RWPE2 (cell line): ENCODE measurements at places on chromosomes 1 and 21.

DNA sequence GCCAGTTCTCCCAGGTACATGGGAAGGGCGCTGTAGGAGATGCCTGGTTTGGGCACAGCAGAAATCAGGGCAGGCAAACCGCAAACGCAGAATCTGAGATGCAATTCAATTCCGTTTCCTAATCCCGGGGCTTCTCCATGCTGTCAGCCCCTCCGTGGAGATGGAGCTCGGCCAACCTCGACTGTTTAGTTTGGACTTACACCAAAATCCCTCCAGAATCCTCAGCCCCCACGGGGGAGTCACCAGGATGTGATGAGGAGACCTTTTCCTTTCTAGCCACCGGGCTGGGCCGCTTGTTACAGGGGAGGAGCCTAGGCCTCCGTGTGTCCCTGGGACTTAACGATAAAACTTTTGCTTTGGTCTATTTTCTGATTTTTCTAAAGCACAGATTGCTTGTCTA is 7.9 kb downstream of the SLC2A7 start:
- no peak for DNase-seq

DNA sequence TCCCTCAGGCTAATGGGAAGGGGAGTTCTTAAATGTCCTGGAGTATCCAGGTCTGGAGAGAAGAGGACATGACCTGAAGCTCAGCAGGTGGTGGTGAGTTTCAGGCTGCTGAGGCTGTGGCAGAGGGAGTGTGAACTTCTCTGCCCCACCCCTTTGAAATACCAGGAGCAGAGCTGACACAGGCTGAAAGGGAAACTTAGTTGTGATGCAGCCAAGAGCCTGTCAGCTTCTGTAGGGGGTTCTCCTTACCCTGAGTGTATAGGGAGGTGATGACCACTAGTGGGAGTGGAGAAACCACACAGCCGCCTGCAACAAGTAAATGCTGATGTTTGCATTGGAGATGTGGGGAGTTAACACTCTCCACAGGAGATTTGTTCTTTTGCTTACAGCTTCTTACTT is 152.3 kb downstream of the FCRL5 start:
- DNase-seq = no peak

DNA sequence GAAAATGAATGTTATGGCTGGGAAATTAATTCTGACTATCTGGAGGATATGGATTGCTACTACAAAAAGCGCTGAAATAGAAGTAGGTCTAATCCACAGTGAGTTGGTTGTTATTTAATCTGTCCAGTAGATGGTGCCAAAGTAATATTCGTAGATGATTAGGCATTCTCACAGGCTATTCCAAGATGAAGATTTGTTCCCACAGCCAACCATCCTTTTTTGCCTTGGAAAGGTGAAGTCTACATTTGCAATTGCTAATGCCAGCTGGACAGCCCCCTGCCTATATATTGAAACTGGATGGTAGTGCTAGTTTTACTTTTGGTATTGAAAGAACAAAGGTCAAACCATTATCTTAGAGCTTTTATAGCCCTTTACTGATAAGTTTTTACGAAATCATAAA is 43.8 kb downstream of the RBM11 start:
- DNase-seq = no peak

DNA sequence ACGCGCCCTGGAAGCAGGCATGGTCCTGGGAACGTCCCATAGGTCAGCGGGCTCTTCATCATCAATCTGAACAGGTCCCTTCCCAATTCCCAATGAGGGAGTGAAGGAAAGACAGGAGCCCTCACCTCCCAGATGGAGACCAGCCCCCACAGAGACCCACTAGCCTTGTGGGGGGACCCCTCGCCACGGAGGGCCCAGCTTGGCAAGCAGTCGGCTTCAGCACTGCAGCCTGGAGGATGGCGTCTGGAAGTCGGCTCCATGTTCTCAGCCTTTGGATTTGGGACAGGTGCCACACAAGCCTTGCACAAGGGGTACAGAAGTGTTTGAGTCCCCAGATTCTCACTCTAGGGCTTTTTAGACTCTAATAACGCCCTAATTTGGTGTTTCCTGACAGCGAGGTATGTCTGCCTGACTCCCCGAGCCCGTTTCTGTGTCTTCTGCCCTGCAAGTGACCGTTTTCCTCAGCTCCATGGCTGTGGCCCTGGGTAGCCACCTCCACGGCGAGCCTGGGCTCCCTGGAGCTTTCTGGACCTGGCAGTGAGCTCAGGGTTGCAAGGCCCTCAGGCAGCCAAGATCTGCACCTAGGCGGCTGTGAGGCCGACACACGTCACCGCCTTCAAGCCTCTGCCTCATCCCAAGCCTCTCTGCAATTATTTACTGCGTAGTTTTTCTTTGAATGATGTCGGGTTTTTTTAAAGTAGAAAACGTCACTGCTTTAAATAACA is 25.0 kb upstream of the SUMO3 start:
- DNase-seq = no peak

DNA sequence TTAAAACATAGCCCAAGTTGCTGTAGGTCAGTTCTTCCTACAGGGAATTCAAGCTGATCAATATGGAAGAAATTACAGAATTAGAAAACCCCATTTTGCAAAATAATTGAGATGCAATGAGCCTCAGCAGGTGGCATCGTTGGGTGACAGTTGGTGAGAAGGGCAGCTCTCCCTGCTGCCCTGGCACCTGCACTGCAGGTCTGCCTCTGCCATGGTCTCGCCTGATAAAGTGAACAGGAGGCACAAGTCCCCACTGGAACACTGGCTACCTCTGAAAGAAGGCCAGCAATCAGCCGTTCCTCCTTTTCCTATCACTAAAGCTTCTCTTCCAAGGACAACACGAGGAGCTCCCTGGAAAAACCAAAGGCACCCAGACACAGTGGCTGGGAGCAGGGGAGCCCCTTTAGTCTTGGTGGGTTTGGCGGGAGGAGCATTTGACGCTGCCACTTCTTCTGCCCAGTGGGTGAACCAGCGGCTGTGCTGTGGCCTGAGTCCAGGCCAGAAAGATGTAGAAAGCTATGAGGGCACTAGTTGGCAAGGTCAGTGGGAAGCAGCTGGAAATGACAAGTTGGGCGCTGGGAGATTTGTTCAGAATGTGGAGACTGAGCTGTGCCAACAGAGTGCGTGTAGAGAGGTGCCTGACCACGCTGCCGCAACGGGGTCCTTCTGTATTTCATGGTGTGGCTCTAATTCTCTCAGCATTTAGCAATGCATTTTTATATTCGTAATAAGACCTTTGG is 93.1 kb downstream of the RIPK4 start:
- no peak for DNase-seq

DNA sequence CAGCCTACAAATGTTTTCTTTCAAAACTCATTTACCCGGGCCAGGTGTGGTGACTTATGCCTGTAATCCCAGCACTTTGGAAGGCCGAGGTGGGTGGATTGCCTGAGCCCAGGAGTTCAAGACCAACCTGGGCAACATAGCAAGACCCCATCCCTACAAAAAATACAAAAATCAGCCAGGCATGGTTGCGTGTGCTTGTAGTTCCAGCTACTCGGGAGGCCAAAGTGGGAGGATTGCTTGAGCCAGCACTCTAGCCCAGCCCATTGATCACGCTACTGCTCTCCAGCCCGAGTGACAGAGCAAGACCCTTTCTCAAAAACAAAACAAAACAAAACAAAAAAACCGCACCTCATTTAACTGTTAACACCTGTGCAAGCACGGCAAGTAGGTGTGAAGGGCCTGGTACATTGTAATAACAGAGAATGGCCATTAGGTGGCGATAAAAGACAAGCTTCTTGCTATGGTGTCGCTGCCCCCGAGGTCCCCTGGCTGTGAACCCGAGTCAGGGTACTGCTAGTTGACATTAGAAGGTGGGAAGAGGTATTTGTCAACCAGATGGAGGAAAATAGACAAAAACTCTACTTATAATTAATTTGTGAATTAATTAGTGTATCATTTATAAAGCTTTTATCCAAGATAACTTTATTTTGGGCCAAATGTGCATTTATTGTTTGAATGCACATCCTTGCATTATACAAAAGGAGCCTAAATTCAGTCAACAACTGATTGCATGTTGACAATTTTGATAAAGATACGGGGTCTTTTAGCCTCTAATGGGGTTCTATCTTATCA is 66.5 kb downstream of the SH3BGR start:
- DNase-seq = no peak

GRCh38 chr1:183137782-183138181 is 48.3 kb upstream of the LAMC2 start:
- no peak for DNase-seq

DNA sequence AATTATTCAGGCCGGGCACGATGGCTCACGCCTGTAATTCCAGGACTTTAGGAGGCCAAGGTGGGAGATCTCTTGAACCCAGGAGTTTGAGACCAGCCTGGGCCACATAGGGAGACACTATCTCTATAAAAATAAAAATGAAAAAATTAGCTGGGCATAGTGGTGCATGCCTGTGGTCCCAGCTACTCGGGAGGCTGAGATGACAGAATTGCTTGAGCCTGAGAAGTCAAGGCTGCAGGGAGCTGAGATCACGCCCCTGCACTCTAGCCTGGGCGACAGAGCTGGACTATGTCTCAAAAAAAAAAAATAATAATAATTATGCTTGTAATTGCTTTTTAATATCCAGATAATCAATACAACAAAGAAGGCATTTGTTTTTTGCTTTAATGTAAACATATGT is 91.3 kb downstream of the RIPK4 start:
- no peak for DNase-seq

- DNase-seq = no peak
These were observed 1.9 kb downstream of the PLEKHA6 start for GRCh38 chr1:204357551-204358490.

DNA sequence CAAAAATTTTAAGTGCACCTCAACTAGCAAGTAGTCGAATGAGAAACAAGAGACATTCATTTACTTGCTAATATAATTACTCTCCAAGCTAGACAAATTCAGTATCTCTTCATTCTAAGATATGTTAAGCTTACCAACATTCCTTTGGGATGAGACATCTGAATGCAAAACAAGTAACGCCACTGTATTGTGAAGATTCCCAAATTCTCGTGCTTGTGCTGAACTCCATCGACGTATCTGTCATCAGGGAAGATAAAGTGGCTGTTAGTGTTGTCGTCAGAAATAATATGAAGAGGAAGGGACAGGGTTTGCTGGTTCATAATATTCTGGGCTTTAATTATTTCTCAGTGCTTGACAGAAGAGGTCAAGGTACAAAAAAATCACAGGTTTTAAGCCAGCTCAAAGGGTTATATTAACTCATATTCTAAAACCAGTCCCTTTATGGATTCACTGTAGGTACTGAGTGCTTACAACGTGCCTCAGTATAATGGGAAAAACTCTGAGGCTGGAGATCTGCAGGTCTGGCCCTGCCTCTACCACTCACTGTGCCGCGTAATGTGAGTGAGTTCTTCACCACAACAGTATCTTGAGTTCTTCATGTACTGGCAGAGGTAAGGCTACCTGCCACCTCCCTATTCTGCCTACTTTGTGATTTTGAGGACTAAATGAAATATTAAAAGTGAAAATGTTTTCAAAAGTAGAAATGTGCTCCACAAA is 42.0 kb downstream of the PCSK9 start:
- no peak for DNase-seq

DNA sequence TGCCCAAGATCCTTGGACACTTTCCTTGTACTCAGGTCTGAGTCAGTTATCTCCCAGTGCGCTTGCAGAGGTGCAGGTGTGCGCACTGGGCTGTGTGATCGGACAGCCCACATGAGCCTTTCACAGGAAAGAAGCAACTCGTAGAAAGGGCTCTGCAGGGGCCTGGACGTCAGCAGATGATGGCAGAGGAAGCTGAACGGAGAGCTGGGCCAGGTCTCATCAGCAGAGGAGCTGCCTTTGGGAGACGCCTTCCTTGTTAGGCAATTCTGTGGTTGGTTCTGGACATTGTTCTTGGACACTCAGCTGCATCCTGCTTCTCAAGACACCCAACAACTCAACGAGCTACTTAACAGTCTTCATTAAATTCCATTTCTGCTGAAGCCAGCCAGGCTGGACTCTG is 7.5 kb upstream of the PROK1 start:
- DNase-seq = no peak

GRCh38 chr21:36388835-36389234 is 3.6 kb downstream of the CHAF1B start:
- DNase-seq = no peak

DNA sequence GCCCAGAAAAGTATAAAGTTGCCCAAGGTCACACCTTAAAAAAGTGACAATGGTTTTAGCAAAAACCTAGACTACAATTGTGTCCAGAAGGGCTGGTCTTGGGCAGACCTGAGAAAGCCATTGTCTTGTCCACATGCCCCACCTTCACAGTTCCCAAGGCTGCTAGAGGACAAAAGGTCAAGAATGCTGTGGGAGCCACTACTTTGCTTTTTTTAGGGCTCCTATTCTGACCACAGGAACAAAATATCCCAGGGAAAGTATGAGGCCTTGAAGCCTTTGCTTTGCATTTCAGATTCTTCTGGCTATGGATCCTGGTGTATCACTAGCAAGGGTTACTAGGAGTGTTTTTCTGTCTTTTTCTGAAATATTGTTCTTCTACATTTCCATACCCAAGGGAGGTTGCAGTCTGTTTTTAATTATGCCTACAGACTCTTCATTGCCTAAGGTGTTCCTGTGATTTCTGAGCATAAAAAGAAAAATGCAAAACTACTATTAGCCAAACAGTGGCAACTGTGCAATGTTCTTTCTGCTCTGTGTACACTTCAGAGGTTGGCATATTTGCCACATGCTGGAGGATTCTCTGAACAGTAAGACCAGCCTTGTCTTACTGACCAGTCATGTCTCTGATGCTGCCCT is 10.7 kb downstream of the C1orf162 start:
- no peak for DNase-seq

DNA sequence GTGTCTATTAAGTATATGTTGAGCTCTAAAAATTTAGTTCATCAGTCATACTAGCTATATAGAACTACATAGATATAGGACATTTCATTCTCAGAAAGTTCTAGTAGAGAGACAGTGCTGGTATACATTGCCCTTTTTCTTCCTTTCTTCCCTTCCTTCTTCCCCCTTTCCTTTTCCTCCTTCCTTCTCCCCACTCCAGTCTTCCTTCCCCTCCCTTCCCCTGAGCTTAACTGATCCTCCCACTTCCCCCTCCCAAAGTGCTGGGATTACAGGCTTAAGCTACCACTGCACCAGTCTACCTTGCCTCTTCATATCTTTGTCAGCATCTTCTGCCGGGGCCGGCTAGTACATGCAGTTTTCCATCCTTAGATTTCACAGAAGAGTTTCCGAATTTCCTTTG is 12.1 kb downstream of the THRAP3 start:
- DNase-seq = no peak

DNA sequence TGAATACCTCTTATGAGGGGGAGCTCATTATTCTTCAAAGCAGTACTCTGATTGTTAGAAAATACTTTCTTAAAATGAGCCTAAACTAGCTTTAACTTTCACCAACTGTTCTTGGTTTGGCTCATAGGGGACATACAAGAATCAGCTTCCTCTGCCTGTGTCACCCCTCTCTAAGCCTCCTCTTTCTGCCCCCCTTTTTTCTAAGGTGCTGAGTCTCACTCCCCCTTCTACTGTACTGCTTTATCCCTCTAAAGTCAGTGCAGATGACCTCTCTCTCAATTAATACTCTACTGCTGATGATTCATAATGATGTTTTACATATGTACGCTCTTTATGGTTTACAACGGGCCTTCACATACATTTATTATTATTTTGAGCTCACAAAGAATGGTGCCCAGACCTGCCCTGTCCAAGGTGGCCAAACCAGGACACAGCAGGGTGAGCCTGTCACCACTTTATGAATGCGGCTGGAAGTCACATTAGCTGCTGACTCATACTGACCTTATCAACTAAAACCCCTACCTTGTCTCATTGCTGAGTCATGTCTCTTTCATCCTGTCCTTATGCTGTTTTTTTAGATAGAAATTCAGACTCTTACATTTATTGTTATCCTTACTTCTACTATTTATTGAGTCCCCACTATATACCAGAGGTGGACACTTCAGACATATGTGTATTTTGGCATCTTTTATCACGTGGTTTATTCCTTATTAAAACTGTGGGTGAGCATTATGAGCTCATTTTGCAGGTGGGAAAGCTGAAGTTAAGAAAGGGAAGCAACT is 126.9 kb downstream of the RNF220 start:
- no peak for DNase-seq
